RPMI7951 (cell line): ENCODE measurements at places on chromosomes 1 and 21.

DNA sequence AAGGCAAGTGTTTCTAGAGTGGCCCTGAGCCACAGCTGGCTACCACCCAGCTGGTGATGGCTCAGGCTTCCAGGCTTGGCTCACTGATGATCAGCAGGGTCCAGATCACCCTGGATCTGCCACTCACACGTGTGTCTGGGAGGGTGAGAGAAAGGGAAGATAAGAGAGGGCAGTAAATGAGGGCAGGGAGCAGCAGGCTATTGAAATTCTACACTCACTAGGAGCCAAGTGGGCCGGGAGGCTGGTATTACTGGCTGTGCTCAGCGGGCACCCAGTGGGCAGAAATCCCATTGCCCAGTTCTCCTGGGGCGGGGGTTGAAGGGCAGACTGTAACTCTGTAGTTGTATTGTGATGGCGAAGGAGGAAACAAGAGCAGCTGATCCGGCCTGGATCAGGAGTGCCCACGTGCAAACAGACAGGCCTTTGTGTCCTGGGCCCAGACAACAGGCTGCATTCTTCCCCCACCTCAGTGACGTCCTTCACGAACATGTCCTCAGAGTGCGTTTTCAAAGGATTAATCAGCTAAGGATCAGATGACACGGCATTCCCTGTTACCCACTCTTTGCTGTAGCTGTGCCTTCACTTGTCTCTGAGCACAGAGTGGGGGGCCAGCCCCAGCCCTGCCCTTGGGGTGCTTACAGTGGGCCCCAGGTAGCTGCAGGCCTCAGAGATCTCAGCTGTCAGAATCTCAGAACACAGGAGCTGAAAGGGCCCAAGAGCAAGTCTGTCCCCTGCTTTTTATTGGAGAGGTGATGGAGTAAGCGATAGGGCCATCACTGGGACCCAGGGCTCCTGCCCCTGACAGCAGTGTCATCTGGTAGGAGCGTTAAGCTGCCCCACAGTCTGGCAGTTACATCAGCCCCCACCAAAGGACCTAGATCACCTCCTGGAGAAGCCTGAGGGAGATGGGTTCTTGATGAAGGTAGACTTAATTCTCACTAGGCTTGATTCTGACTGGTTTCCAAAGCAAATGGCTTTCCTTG, 60.5 kb downstream of the ATP1A1 start:
- peak; percentile 72 for DNase-seq

DNA sequence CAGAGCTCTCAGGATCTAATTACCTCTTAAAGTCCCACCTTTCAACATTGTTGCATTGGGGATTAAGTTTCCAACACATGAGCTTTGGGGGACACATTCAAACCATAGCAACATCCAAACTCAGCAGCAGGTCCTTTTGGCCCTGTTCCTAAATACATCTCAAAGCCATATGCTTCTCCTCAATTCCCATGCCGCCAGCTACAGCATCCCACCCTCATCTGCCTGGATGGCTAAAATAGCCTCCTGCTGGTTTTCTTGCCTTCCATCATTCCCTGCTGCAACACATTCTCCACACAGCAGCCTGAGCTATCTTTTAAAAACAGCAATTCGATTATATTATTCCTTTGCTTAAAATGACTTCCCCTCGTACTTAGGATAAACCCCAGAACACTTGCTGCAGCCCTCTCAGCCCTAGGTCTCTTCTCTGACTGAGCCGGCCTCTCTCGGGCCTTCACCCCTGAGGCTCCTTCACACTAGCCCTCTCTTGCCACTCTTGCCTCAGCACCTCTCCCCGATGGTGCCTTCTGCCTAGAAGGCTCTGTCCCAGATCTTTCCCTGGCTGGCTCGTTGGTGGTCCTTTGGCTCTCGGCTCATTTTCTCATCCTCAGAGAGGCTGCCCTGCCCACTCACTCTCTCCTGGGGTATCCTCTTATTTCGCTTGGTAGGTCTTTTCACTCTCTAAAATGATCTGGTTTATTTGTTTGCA, 16.5 kb downstream of the MYBPH start:
- no peak for DNase-seq

GRCh38 chr1:167532964-167533824, 14.9 kb upstream of the CD247 start:
- DNase-seq = no peak

GRCh38 chr1:64090436-64090835, 113.0 kb upstream of the UBE2U start:
- no peak for DNase-seq

DNA sequence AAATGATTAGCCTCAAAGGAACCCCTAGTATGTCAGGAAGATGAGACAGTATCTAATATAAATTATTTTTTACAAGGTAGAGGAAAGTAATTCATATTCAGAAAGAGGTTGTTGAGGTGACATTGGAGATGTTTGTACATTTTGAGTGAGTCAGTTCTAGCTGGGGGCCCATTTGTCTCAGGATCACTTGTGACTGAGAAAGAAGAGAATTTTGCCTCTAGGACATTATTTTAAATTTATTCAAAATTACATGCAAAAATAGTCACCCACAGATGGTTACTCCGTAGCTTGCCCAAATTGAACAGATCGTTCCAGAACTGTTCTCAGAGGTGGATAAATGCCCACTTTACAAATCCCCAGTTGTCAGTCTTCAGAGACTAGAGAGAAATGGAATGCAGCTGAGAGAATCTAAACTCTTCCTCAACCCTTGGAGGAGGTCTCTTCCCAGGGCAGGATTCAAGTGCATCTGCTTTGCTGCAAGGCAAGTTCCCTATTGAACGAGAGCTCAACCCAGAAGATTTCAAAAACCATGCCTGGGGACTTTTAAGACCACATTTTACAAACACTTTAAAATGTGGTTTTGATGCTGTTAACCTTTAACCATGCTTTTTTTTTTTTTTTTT, 987.8 kb upstream of the ADAMTS5 start:
- DNase-seq = peak; percentile 71

DNA sequence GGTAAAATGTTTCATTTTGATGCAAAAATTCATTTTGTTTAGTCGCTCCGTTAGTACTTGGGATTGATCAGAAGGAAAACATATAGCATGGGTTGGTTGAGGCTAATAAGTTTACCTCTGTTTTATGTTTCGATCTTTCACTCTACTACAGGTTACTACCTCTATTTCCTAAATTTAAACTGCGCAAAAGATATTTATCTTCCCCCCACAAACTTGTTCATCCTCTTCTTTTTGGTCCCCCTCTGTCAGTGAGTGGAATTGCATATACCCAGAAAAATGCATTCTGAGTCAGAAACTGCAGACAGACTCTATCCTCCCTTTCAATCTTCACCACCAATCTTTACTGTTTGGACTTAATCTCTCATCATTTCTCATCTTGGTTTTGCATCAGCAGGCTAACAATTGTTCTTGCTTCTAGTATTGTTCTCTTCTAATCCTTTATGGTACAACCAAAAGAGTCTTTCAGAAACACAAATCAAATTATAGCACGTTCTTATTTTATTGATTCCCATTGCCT, 316.0 kb upstream of the ADGRL4 start:
- DNase-seq = peak; percentile 14

- no peak for DNase-seq
These were observed 22.8 kb downstream of the LACTBL1 start for GRCh38 chr1:22949822-22950331.

GRCh38 chr1:184260382-184260781, 126.4 kb upstream of the C1orf21 start:
- DNase-seq = peak; percentile 8

DNA sequence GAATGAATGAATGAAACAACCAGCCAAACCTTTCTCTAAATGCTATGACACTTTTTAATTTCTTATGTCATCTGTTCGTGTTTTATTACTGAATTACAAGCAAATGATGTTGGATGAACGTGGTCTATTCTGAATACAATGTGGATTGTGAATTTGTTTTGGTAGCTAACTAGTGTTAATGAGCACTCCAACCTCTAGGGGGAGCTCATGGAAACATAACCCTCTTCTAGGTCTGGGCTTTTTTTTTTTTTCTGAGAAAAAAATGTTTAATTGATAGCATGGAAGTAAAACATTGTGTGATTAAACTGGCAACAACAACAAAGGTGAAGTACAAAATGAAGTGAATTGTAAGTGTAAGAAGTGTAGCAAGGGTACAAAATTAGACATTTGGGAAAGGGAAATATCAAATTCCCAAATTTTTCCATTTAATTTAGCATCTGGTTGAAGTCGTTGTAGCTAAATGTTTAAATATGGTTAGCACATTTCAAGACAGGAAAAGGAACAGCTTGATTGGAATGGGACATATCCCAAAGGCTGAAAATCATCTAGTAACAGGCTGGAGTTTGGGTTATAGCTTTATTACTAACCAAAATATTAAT, 42.6 kb upstream of the PTGS2 start:
- DNase-seq = peak; percentile 26

DNA sequence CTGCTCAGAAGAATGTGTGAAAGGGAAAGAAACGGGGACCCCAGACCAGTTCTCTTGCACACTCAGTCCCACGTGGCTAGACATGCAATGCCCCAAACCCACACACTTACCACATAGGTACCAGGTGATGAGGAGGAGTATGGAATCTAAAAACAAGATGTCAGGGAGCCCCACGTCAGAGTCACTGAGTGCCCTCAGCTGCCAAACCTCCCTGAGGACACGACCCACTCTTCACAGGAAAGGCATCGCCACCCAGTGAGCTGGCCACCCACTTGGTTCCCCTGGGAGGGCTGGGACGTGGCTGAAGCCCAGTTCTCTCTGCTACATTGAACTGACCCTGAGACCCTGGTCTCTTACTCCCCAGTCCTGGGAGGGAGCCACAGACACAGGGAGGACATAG, 41.4 kb downstream of the MRPL37 start:
- no peak for DNase-seq

DNA sequence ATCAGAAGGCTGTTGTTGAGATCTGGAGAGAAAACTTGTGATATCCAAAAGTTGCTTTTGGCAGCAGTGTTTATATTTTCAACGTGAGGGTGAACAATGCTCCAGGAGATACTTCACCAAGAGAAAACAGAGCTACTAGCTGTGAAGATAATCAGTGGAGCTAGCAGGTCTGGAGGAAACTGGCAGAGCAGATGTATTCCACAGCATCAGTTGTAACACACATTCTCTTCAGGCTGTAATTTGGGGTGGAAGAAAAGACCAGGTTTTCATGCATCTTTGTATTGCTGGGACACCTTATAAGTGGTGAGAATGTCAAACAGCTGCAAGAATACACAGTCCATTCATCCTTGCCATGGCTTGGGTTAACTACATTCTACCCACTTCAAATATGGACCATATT, 22.0 kb downstream of the AHCYL1 start:
- no peak for DNase-seq

- no peak for DNase-seq
These were observed 49.6 kb upstream of the DAB1 start for GRCh38 chr1:57473448-57473847.

DNA sequence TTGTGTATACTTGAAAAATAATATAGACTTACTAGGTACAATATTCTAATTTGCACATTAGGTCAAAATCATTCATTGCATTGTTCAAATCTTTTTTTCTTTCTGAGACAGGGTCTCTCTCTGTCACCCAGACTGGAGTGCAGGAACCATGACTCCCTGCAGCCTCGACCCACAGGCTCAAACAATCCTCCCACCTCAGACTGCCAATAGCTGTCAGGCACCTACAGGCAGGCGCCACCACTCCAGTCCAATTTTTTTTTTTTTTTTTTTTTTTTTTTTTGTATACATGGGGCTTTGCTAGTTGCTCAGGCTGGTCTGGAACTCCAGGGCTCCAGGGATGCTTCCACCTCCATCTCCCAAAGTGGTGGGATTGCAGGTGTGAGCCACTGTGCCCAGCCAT, 656.9 kb downstream of the KCNT2 start:
- no peak for DNase-seq

GRCh38 chr1:97680894-97681293, 239.9 kb downstream of the DPYD start:
- DNase-seq = no peak

DNA sequence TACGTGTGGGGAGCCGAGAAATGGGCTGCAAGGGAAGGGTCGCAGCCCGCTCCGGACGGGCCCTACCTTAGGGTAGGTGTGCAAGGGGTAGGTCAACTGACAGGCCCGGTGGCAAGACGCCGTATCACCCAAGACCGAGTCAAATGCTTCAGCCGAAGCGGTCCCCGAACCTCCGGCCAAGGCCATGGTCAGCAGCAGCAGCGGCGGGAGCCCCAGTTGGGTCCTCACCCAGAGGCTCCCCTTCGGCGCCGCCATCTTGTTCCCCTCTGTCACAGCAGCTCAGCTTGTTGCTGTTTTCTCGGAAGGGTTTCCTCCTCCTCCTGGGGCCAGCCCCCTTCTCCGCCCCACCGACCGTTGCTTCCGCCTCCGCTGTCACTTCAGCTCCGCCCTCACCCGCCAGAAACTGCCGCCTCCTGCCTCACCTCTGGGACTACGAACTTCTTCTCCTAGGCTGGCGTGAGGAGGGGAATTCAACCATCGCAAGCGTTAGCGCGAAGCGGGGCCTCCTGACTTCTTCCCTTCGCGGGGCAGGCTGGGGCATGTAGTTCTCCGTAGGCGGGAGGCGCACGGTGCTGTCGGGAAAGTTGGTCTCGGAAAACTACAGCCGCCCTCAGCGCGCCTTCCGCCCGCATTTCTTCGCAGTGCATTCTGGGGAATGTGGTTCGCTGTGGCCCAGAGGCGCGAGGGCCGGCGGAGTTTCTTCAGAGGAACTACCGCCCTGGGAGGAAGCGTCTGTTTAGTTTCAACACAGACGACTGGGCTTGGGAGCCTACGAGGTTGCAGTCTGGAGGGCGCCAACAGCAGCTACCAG, at the start of the genes TCEANC2 and TMEM59:
TSS of gene TCEANC2 (plus strand) at position 675 of the 811 bp plus-strand sequence. CDS start 815 bp downstream, outside the sequence.
TSS of gene TMEM59 (minus strand) at position 271 of the 811 bp plus-strand sequence. CDS start at position 255, 16 bp downstream.
- DNase-seq = peak; percentile 99

- DNase-seq = no peak
These were observed 844.9 kb downstream of the KCNT2 start for GRCh38 chr1:195763146-195763906.

DNA sequence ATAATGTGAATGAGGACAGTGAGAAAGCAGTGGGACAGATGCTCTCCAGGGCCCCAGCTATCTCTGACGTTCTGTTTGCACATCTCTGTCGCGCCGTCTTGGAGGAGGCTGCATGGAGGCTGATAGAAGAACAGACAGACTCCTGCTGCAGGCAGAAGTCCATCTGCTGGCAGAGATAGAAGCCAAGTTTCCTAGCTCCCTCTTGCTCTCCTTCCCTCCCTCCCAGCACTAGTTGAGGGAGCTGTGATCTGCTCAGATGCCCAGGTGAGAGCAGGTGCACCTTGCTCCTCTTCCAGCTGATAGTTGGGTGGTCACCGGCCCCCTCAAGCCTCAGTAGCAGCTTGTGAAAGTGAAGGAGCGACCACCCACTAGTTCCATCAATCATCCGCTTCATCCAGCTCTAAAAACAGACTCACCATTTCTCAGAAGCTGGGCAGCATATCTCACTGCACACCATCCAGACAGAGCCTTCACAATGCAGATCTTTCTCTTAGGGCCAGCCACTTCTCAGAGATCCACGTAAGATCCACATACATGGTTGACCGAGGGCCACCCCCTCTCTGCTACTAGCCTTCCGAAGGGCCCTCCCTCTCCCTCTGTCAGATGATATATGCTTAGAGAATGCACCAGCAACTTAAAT, 12.9 kb downstream of the LRRN2 start:
- no peak for DNase-seq

- DNase-seq = peak; percentile 72
These were observed 7.1 kb downstream of the ZBTB21 start for GRCh38 chr21:42003051-42003461.

- peak; percentile 93 for DNase-seq
These were observed 2.2 kb upstream of the SSBP3 start for GRCh38 chr1:54408147-54409066.

GRCh38 chr1:8937701-8938100, 8.0 kb upstream of the CA6 start:
- no peak for DNase-seq

GRCh38 chr1:111199881-111200801, at the start of gene DENND2D:
TSS of gene DENND2D (minus strand) at chr1:111200646. CDS start at chr1:111200459, 187 bp downstream.
- no peak for DNase-seq

- DNase-seq = no peak
These were observed 115.6 kb downstream of the SIK1 start for GRCh38 chr21:43311301-43311817.
